Colonic mucosa (tissue), 4 donors: ENCODE measurements at places on chromosomes 4 and X.

- no peak for DNase-seq
Observed at GRCh38 chr4:6524436-6524835, 50.6 kb upstream of the MAN2B2 start.

DNA sequence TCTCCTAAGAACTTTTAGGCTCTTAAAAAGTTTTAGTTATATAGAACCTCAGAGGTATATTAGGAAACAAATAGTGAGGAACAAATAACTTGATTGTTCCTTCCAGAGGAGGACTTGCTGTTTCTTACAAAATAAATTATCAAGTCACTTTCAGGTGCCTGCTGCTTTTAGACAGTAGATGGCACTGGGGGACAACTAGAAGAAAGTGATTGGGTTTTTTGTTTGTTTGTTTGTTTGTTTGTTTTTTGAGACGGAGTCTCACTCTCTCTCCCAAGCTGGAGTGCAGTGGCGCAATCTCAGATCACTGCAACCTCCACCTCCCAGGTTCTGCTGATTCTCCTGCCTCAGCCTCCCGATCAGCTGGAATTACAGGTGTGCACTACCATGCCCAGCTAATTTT is 35.4 kb upstream of the CDKL5 start:
- no peak for DNase-seq

DNA sequence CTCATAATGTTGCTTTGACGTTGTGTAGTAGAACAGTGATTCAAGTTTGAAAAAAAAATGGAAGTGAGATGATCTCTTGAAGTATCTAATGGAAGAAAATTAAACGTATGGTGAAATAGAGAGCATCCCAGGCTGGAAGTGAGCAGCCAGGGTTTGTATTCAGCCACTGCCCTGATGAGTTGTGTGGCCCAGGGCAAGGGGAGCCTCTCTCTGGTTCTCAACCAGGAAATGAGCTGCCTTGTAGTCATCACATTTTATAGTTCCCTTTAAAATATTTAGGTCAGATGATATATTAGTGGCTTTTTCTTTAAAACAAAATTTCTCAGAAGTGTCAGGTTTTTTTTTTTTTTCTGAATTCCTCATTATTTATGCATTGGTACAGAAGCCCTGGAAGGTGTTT is 150.3 kb downstream of the GPAT3 start:
- DNase-seq, result no peak

GRCh38 chrX:14941301-14941700 is 68.1 kb downstream of the MOSPD2 start:
- DNase-seq, result no peak

GRCh38 chr4:99357948-99358347 is 5.4 kb upstream of the ADH1C start:
- DNase-seq, result no peak

DNA sequence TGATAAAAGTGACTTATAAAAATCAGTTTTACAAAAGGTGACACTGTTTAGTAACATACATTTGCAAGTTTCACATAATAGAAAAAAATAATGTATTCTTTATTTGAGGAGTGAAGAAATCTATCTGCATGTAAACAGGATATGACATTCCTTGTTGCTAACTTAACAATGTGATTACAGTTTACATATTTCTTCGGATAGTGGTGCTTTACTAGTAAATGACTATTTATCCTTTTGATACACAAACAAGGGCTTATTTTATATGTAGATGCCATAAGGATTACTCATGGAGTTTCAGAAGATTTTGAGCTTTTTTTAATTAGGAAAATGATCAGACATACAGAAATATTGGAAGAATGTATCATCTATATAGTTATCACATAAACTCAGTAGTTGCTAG is 126.5 kb downstream of the SLIT2 start:
- no peak for DNase-seq

- DNase-seq, result no peak
Observed at GRCh38 chr4:62126064-62126732, 926.1 kb downstream of the ADGRL3 start.

GRCh38 chr4:159608436-159608835 is 505.6 kb downstream of the RAPGEF2 start:
- no peak for DNase-seq

DNA sequence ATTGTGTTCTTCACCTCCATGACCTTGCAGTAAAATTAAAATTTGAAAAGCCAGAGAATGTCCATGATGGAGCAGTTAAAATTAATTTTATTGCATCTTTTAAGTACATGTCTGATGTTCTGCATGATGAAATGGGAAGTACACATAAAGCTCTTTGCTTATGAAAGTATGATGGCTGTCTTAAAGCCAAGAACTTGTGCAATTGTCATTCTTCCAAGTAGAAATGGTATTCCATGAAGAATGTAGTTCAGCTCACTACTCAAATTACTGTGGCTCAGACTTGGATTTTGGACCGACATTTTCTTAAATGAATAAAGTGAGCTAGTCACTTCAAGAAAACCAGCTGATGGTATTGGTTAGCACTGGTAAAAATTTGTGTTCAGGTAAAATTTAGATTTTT is 161.7 kb upstream of the CXCL13 start:
- DNase-seq, result no peak

DNA sequence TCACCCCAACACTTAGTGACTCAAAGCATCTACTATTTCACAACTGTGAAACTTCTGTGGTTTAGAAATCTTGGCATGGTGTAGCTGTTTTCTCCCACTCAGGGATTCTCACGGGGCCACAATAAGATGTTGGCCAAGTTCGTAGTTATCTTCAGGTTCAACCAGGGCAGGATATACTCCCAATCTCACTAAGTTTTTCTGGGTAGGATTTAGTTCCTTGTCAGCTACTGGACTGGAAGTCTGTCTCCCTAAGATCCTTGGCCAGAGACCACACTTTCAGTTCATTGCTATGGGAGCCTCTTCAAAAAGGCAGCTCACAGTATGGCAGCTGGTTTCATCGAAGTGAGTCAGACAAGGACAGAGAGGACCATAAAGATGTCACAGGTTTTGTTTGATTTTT is 111.7 kb upstream of the PDHA2 start:
- no peak for DNase-seq

DNA sequence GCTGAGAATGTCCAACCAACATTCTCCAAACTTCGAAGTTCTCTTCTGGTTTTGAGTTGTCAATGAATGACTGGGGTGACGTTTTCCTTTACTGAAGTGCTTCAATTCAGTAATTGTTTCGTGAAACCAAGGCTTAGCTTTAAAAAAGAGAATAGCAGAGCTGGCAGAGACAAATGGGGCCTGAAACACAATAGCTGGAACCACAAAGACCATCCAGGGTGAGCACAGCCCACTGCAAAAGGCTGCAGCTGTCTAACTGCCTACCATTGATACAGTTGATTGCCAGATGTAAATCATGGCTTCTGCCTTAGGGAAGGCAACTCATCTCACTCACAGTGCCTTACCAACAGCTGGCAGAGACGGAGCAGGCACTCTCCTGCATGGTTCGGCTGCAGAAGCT is 78.7 kb upstream of the ZNF518B start:
- no peak for DNase-seq

GRCh38 chr4:17500574-17500973 is 11.3 kb downstream of the QDPR start:
- no peak for DNase-seq

GRCh38 chr4:154349829-154350228 is 141.8 kb downstream of the DCHS2 start:
- no peak for DNase-seq

DNA sequence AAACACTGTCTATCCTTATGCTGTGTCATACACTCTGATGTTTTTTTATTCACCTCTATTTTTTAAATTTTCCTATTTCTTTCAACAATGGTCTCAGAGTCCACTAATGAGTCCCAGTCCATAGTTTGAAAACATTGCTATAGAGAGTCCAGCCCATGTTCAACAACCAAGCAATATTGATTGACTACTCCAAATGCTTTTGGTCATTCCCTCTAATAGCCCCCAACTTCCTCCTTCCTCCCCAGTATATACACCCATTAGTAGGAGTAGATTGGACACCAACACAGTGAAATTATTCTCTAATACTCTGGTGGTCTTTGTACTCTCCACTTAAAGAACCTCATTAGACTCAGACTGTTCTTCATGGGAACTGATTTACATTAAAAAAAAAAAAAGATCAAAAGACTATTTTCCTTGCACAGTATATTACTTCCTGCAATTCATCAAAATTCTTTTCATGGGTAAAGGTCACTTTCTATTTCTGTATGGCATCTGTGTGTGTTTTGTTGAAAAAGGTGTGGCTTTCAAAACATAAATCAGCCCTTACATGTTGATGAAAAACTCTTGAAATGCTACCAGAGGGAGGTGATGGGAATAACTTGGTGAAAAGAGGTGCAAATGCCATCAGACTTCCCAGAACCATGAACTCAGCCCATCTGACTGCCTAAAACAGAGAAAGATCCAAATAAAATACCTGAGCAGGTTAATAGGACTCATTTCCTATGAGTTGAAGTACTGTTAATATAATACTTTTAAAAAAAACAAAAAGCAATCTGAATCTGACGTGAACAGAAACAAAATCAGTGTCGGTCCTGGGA is 250.3 kb upstream of the KLF3 start:
- no peak for DNase-seq

DNA sequence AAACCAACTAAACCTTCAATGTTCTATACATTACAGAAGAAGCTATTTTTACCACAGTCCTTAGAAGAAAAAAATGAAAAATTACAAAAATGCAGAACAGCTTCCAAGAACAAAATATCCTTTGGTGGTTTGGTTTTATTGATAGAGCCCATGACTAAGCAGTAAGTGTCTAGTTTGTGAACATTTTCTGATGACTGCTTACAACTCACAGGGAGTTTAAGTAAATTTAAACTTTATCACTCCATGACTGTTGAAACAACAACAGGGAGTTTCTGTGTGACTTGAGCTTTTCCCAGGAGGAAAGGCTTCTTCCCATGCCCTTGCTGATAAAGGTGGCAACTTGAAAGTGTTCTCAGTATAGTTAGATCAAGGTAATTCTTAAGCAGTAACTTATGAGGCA is 2.9 kb downstream of the PF4 start:
- no peak for DNase-seq

GRCh38 chrX:154372612-154373022 is 1.8 kb downstream of the FLNA start:
- DNase-seq, result no peak
